ENCODE measurements at places on chromosomes 12 and 14.

DNA sequence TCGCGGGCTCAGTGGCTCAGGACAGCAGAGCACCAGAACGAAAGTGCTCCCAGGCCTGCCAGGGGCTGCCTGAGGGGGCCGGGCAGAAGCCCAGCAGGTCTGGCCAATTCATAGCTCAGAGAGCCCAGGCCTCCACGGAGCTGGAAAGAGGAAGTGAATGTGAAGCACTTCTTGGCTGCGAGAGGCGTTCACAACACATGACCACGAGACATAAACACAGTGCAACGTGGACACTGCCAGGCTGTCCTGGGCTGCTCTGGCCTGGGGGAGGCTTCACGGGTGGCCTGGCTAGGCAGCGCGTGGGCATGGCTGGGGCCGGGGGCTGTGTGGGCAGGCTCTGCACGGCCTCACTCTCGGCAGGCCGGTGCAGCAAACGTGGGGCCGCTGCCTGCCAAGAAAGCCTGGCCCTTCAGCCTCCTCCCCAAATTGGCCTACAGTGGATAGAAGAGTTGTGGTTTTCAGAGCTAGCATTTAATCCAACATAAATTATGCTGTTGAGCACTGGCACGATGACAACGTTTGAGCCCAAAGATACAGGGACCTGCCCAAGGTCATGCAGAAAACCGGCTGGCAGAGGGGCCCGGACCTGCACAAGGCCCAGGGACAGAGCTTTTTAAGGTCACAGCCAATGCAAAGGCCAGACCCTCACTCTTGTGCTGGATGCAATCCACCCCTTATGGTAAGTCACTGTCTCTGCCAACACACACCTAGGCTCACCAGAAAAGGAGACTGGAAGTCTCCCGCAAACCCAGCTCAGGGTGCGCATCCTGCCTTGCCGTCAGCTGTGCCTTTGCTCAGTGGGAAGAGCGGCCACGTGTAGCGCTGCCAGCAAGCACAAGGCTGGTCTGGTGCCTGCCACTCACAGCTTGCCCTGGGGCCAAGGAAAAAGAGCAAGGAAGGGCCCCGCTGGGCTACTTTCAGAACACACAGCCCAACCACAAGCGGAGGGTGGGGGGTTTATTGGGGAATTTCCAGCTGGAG, 8.6 kb downstream of the SLC25A29 start:
- DNase-seq, result no peak

DNA sequence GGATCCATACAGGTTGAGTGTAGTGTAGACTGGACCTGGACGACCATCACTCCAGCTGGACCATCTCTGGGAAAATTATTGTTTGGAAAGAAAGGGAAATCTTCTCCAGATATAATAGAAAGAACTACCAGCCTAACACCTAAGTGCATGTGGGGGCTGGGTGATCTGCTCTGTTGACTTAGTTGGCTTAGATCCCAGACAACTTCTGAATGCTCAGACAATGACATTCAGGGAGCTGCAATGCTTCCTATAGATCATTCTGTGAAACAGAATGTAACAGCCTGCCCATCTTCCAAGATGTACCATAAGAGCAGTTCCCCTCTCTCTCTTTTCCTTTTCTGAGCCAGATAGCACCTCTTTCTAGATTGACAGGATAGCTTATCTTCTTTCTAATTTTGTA, 572.8 kb upstream of the STXBP6 start:
- DNase-seq, result no peak

DNA sequence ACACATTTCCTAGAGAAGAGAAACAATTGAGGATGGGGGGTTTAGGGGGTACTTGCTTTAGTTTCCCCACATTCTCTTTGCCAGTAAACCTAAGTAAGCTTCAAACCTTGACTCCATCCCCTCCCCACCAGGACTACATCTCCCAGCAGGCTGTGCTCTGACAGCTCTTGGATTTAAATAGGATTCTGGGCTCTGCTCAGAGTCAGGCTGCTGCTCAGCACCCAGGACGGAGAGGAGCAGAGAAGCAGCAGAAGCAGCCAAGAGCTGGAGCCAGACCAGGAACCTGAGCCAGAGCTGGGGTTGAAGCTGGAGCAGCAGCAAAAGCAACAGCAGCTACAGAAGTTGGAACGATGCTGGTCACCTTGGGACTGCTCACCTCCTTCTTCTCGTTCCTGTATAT, 20.6 kb downstream of the RDH12 start:
- no peak for DNase-seq

- DNase-seq, result no peak
These were observed 157.0 kb upstream of the LMNTD1 start for GRCh38 chr12:25710128-25710527.

DNA sequence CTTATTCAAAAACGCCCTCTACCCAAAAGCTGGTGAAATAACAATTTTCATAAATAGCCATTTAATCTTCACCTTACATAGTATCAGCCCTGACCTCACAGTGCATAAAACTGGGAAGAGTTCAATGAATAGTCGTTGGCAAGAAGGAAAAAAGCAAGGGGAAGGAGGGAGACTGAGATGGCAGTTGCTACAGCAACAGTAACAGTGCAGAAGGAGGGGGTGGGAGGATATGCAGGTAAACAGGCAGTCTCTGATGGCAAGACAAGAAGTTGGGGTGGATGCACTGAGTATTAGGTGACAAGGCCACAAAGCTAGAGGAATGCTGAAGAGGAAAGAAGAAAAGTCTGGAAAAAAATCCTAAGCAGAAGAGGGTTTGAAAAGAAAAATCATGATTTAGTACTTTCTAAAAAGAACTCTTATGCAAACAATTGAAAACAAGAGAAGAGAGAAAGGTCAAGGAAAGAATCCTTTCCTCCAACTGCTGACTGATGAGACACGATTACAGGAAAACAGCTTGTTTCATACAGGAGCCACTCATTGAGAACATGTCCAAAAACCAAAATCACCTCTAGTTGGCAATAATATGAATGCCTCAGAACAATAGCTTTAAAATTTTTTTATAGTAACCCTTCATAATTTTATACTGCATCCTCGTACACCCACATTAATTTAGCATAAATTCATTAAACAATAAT, 56.0 kb downstream of the DCAF5 start:
- DNase-seq, result no peak

Measured in stimulated activated CD4-positive, alpha-beta T cell treated with anti-CD3 and anti-CD28 coated beads, Interleukin-12 subunit alpha, Interleukin-12 subunit beta, amount 100 ng/mL, for 24 hours (primary cell).